ENCODE measurements at places on chromosomes 2 and 18. TPM values are rescaled to one million over a fixed set of nuclear protein-coding genes. Genes with fewer than 3 reads are reported as not detected.
A peak's percentile ranks its signal among the peaks of the same experiment; 100 is the strongest.

The SCG2 gene
- 1.7 TPM for total RNA-seq

GRCh38 chr2:4427083-4427482, 723.7 kb downstream of the DCDC2C start:
- no peak for DNase-seq
- H3K27ac ChIP-seq = no peak overlapping the region
- no peak overlapping the region for H3K4me3 ChIP-seq
- H3K36me3 ChIP-seq = no peaks in the 10 kb centered on the region

DNA sequence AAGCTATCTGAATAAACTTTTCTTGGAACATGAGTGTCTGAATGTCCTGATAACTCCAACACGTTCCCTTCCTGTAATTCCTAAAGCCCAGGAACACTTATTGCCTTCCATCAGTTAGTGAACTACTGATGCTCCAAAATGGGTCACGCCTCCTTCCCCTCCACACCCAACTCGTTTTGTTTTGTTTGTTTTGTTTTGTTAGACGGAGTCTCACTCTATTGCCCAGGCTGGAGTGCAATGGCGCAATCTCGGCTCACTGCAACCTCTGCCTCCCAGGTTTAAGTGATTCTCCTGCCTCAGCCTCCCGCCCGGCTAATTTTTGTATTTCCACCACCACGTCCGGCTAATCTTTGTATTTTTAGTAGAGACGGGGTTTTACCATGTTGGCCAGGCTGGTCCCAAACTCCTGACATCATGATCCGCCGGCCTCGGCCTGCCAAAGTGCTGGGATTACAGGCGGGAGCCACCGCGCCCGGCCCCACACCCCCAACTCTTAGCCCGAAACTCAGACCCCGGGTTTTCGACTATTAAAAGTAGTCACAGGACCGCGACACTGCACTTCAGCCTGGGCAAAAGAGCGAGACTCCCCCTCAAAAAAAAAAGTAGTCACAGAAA, 774 bp downstream of the IER3IP1 start:
- H3K27ac ChIP-seq = peak overlapping the region; percentile 86
- no peaks in the 10 kb centered on the region for H3K36me3 ChIP-seq
- peak overlapping the region; percentile 99 for H3K4me3 ChIP-seq
- no peaks in the 10 kb centered on the region for H3K27me3 ChIP-seq

The THADA gene
- 17.2 TPM for total RNA-seq

GRCh38 chr18:2395427-2396161, 175.7 kb downstream of the METTL4 start:
- H3K27ac ChIP-seq = no peak overlapping the region
- H3K27me3 ChIP-seq = no peaks in the 10 kb centered on the region
- no peak overlapping the region for H3K4me3 ChIP-seq
- no peaks in the 10 kb centered on the region for H3K4me1 ChIP-seq
- DNase-seq = no peak

- peak overlapping the region; percentile 94 for H3K27ac ChIP-seq
- H3K4me1 ChIP-seq = peaks cover 27% of the 10 kb centered on the region
- H3K36me3 ChIP-seq = no peaks in the 10 kb centered on the region
- H3K27me3 ChIP-seq = no peaks in the 10 kb centered on the region
These were observed 16.2 kb downstream of the ACTG2 start for GRCh38 chr2:73908689-73909652.

GRCh38 chr2:218833023-218833609, 1.5 kb upstream of the PRKAG3 start:
- no peaks in the 10 kb centered on the region for H3K36me3 ChIP-seq
- peak overlapping the region; percentile 57 for H3K27ac ChIP-seq
- H3K4me3 ChIP-seq = no peak overlapping the region
- no peak for DNase-seq

DNA sequence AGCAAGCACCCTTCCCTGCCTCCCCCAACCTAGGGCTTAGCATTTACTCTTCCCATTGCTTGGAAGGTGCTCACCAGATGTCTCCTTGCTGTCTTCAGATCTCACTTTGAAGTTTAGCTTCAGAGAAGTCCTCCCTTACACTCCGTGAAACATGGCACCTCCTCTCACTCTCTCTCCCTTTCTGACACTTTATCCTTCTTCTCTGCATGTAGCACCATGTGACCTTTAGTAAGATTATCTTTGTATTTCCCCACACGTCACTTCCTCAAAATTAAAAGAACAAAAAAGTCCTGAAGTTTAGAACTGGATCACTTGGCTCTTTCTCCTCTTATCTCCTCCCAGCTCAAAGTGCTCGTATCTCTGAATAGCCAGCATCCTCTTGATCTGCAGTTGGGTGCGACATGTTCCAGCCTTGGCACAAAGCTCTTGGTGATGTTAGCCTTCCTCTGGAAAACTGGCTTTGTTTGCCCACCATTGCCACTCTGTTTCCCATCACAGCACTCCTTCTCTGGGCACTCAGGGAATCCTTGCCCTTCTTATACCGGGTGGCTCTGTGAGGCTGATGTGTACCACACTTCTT, 40.6 kb upstream of the EPAS1 start:
- H3K4me1 ChIP-seq = peaks cover 26% of the 10 kb centered on the region
- H3K27ac ChIP-seq = no peak overlapping the region
- no peaks in the 10 kb centered on the region for H3K36me3 ChIP-seq
- no peak for DNase-seq
- no peak overlapping the region for H3K4me3 ChIP-seq
- no peaks in the 10 kb centered on the region for H3K27me3 ChIP-seq

The XIRP2 gene
- not detected for total RNA-seq

GRCh38 chr2:180411661-180412060, 404.6 kb upstream of the CWC22 start:
- no peak overlapping the region for H3K27ac ChIP-seq

The UPP2 gene
- not detected for total RNA-seq
